ENCODE measurements at places on chromosomes 11 and 22.

DNA sequence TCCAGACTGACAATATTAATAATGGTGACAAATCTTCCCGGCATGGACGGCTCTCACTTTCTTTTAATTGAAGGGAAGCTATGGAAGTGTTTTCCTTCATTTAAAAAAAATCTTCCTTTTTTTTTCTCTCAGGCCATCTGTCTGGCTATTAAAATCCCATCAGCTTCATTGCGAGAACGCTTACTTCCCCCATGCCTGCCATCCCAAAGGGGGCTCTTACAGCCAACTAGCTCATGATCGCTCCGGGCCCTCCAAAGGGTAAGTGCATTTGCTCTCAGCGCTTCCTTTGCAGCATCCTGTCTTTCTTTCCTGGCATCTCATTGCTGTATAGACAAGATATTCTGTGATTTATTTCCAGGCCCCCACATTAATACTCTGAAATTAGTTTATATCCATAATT is 20.7 kb downstream of the CACNG2 start:
- DNase-seq, result no peak

DNA sequence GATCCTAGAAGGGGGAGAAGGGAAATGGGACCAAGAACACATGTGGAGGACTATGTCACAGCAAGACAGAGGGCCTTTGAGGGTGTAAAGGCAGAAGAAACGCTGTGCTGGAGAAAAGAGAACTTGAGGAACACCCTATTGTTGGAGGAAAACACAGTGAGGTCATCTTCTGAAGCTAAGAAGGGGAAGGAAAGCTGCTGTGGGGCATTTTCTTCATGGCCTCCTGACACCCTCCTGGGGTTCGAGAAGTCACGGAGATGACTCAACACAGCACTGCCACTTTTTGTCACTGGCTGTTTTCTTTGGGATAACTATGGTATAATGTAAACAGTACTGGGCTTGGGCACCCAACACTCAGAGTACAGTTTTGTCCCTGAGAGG is 492.6 kb upstream of the CADM1 start:
- DNase-seq, result no peak

- no peak for DNase-seq
These were observed 5.5 kb downstream of the OPCML start for GRCh38 chr11:133526790-133527189.

- DNase-seq, result no peak
These were observed 749.2 kb downstream of the NTM start for GRCh38 chr11:132119573-132119972.

GRCh38 chr22:19122752-19123492 is 710 bp upstream of the DGCR2 start:
- DNase-seq, result no peak

GRCh38 chr11:3143136-3143880 is 21.8 kb downstream of the OSBPL5 start:
- DNase-seq, result no peak

Data from activated CD8-positive, alpha-beta memory T cell treated with anti-CD3 and anti-CD28 coated beads for 48 hours (primary cell).